ENCODE measurements at places on chromosomes 12 and 14. TPM values are rescaled to one million over a fixed set of nuclear protein-coding genes. Genes with fewer than 3 reads are reported as not detected.
A peak's percentile ranks its signal among the peaks of the same experiment; 100 is the strongest.

REP15 gene
- 1.3 TPM for polyA plus RNA-seq

PLBD1 gene
- polyA plus RNA-seq = 28.4 TPM

A2M gene
- polyA plus RNA-seq = 745 TPM

PTPRO gene
- polyA plus RNA-seq = 44.0 TPM

PTGDR gene
- polyA plus RNA-seq = 0.22 TPM

DNA sequence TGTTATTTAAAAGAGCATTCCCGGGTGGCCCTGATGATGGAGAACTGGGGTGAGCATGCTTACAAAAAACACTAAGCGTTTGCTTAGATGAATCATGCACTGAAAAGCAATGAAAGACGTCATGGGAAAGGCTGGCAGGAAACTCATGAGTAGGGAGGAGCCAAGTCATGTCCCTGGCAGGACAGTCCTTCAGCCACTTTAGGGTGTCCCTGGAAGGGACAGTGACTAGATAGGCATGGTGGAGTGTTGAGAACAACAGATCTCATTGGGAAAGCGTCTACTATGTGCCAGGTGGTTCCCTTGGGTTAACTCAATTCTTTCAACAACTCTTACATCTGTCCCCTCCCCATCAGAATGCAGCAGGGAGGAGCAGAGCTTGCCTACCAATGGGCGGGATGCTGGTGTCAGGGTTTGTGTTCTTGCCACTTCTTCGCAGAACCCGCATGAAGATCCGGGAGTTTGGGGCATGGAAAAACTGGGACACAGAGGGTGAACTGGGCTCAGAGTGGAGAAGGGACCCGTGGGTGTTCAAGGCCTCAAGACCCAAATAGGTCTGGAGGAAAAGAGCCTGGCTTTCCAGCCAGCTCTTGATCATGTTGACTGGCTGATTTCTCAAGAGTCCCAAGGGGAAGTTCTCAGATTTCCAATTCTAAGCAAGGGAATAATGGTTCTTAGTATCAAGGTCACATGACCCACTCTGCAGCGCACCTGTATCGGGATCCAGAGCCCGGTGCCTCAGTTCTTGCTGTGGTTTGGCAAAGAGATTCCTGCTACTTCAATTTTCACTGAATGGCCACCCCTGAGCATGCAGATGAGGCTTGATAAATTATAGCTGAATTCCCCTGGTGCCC is 653.9 kb upstream of the TBX3 start:
- DNase-seq = no peak

GRCh38 chr12:94875525-94875924 is 128.0 kb downstream of the NDUFA12 start:
- DNase-seq = peak; percentile 52

GRCh38 chr14:101219896-101220703 is 316.6 kb upstream of the RTL1 start:
- no peak for DNase-seq

DNA sequence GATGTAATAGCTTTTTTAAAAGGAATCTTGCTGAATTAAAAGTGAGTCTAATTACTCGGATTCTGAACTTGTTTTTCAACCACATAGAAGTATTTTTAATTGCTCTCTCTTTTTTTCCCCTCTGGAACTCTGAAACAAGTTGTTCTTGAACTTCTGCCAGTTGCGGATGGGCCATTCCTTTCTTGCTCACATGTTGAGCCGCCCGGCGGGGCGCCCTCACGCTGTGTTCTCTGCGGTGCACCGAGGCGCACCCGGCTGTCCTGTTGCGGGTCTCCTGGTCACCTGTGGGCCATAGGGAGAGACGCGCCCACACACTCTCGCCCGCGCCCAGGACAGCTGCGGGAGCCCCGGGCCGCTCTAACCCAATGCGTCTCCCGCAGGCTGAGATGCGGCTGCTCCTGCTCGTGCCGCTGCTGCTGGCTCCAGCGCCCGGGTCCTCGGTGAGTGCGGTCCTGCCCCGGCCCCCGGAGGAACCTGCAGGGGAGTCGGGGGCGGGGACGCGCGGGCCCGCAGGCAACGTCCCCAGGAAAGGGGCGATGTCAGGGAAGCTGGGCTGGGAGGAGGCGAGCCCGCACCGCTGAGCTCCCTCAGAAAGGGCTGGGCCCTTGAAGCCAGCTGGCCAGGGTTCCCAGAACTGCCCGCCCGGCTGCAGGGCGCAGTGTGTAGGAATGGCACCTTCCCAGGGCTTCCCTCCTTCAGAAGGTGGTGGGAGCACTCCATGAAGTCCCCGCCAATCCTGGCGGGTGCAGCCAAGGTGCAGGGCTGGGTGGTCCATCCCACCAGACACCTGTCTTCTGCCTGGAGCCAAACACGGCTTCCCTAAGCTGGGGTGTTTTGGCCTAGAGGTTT is 2.3 kb downstream of the PAPLN start:
- peak; percentile 32 for DNase-seq

GRCh38 chr12:113961921-113962710 is 4.0 kb downstream of the RBM19 start:
- no peak for DNase-seq

- DNase-seq = no peak
Observed at GRCh38 chr14:50038398-50039119, 77.8 kb downstream of the VCPKMT start.

- no peak for DNase-seq
Observed at GRCh38 chr14:74533576-74533975, 40.0 kb downstream of the ISCA2 start.

- DNase-seq = no peak
Observed at GRCh38 chr14:64190974-64191502, 103.1 kb downstream of the ESR2 start.

DNA sequence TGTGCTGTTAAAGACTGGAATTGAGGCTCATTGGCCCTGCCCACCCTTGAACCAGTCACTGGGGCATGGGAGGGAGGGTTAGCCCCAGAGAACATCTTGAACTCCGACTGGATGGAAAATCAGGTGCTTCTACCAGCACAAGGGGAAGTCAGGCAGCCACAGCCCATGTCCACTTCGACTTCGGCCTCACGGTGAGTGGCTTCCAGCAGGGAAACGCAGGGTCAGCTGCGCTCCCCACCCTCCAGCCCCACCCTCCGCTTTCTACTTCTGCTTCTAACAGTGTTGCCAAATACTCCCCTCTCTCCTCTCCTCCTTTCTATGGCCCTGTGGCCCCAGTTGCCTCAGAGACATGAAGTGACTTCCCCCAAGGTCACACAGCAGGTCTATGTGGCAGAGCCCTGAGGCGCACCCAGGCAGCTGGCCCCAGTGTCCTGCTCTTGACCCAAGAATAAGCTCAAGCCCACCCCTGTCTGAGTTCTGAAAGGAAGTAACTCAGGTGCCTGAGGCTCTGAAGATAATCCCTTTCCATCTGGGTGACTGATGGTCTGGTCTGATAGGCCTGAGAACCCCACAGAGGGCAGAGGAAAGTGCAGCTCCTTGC is 11.9 kb upstream of the SH2B3 start:
- no peak for DNase-seq

DNA sequence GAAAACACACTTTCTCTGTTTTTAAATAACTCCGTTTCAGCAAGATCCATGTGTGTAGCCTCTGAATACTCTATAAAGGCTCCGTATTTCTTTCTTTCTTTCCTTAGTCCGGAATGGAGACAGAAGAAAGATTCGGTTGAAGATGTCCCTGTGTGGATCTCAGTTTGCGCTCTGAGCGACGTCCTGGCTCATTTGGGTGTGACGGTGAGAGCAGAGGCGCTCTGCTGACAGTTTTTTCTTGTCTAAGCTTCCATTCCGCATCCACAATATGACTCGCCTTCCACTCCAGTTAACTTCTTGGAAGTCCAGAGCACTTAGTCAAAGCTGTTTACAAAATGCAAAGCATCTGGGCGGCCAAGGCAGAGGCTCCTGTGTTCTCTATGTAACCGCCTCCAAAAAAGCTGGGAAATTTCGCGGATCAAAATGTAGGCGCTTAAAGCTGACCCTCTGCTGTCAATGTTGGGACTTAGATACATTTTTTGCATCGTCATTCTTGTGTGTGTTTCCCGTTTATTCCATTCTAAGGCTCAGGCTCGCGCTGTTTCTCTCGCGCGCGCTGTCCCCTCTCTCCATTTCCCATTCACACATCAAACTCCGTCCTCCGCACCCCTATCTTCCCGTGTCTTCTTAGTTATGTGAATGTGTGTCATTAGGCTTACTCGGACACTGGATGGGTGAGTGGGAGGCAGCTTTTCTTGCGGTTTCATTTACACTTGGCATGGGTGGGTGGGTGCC is 880 bp upstream of the FLRT2 start:
- DNase-seq = peak; percentile 73

DNA sequence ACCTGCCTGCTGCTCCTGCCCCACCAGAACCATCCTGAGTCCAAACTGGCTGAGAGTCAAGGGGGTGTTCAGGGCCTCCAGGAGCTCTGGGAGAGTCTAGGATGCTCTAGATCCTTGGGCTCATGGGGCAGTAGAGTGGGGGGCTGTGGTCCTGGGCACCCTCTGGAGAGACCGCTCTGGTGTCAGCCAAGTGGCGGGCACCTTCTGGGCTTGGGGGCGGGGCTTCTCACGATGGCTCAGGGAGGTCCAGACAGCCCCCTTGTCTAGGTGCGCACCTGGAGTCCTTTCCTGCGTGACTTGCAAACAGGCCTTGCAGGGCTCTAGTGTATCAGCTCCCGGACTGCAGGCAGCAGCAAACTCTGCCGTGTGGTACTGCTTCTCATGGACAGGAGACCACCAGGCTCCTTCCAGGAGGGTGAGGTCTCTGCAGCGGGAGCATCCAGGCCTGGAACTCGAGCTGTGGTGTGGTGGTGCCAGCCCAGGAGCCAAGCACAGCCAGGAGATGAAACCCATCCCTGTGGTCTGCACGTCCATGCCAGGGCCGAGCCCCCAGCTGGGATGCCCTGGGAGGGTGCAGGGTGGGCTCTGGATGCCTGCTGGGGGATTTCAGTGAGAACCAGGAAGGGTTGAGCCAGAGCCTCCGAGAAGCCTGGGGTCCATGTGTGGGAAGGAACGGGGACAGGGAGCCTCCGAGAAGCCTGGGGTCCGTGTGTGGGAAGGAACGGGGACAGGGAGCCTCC is 15.0 kb downstream of the PACS2 start:
- DNase-seq = no peak
